Activated naive CD8-positive, alpha-beta T cell treated with anti-CD3 and anti-CD28 coated beads, Interleukin-2, amount 50 U/mL, for 24 hours (primary cell): ENCODE measurements at places on chromosomes 2 and 18.

GRCh38 chr2:132542953-132543569 is 126.5 kb downstream of the GPR39 start:
- DNase-seq, result no peak

DNA sequence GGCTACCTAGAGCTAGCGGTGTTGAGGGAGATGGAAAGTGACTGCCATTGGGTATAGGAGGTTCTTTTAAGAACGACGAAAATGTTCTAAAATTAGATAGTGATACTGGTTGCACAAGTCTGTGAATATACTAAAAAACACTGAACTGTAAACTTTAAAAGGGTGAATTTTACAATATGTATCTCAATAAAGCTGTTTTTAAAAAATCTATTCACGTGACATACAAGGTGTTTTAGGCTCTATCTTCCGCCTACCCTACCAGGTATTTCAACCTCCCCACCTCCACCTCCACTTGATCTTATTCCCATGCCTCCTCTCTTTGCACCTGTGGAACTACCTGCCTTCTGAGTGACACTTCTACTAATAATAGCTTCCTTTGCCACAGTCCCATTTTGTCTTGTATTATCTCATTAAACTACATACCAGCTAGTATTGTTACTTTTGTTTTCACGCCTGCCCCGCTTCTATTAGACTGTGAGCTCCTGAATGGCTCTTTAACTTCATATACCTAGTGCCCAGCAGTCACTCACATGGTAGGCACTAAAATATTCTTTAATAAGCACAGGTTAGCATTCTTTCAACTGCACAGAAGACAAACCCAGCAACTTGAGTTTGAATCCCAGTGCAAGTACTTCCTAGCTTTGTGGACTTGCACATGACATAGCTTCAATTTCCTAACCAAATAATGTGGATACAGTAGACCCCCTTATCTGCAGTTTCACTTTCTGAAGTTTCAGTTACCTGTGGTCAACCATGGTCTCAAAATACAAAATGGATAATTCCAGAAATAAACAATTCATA is 9.3 kb downstream of the ITSN2 start:
- DNase-seq, result no peak

DNA sequence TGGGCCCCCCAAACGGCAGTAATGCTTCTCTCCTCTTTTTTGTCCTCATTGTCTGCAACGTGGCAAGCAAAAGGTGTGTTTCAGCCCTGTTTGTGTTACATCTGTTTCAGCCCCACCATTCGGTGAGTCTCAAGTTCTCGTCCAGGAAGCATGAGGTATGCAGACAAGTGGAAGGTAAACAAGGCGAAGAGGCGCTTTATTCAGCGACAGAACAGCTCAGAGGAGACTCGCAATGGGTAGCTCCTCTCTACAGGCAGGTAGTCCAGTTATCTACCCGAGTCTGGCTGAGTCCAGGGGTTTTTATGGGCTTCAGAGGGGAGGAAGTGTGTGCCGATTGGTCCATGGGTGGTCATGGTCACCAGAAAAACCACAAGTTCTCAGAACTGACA is 733.4 kb upstream of the CDH7 start:
- DNase-seq, result no peak

DNA sequence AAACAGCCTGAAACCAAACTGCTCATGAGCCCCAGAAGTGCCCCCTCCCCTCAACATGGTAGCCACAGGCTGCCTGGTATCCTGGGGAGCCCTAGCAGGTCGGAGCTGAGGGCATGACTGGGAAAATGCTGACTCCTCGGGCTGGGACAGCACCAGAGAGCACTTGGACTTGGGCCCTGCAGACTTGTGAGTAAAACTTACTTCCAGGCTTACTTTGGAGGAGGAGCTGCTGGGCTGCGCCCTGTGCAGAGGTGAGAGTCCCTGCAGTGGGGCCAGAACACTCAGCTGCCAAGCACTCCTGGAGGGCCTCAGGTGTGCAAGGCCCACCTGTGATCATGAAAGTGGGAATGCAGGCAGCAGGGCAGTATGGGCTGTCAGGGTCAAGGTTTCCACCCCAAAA is 119.4 kb downstream of the SEPTIN10 start:
- no peak for DNase-seq

DNA sequence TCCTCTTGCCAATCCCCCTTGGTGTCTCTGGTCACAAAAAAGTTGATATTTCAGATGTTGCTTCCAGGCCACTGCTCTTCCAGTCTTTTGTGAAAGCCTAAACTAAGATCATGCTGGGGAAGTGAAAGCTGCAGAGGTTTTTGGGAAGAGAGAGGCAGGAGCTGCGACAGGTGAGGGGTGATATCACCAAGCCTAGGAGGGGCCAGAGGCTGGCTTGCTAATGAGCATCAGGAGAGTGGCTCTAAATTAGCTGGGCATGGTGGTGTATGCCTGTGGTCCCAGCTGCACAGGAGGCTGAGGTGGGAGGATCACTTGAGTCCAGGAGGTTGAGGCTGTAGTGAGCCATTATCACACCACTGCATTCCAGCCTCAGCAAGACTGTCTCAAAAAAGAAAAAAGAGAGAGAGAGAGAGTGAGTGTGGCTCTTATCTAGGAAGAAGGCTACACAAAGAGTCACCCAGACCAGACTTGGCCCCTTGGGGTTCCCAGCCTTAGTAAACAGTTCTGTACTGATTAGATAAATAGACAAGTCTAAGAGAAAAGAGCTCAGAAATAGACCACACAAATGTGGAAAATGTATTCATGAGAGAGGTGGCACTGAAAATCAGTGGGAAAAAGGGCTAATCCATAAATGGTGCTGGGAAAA is 14.6 kb upstream of the CDK5R2 start:
- no peak for DNase-seq

GRCh38 chr18:477565-477964 is 22.9 kb downstream of the COLEC12 start:
- no peak for DNase-seq

DNA sequence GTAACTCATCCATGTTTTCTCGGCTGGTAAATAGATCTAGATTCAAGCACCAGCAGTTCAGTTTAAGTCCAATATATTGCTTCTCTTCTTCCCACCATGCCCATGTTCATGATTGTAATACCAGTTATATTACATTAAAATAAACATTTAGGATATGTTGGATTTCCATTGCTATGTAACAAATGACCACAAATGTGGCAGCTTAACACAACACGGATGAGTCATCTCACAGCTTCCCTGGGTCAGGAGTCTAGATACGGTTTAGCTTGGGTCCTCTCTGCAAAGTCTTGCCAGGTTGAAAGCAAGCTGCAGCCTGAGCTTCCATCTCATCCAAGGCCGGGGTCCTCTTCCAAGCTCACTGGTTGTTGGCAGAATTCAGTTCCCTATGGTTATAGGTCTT is 39.4 kb upstream of the SMAD2 start:
- DNase-seq, result no peak

DNA sequence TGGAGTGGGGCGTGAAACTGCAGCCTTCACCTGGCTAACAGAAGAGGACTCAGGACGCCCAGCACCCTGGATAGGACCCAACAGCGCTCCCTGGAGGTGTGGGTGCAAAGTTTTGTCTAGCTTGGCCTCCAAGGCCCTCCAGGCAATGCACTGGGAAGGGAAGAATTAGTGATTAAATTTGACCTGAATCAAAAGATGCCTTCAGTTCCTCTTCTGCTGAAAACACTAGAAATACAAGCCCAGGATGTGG is 779 bp upstream of the TRIB2 start:
- peak; percentile 83 for DNase-seq

DNA sequence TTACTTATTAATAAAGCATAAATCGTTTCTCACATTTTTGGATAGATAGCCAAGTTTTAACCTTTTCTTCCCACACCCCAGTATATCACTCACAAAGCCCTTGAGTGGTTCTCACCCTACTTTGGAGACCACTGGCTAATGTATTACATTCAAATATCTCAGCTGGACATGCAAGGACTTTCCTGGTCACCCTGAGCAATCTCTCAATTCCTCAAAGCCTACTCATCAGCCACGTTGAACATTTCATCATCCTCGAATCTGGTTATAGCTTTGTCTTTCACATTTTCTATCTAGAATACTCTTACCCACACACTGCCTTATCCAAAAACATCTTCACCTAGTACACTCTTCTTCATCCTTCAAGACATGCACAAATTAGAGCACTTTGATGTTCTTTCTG is 71.1 kb upstream of the MAPRE2 start:
- no peak for DNase-seq

- peak; percentile 57 for DNase-seq
Measured at GRCh38 chr2:191676790-191677645, 918 bp upstream of the NABP1 start.

DNA sequence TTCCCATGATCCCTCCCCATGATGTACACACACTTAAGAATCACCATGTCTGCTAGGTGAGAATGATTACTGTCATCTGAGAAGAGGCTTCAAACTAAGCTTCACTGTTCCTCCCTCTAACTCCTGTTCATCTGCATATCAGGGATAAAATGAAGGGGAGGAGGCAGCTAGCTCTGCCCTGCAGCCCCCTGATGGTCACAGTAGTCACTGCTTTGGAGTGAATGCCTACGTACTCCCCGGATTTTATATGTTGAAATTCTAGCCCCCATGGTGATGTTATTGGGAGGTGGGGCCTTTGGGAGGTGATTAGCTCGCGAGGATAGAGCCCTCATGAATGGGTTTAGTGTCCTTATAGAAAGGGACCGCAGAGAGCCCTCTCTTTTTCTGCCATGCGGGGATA is 156.4 kb downstream of the NCKAP5 start:
- no peak for DNase-seq

DNA sequence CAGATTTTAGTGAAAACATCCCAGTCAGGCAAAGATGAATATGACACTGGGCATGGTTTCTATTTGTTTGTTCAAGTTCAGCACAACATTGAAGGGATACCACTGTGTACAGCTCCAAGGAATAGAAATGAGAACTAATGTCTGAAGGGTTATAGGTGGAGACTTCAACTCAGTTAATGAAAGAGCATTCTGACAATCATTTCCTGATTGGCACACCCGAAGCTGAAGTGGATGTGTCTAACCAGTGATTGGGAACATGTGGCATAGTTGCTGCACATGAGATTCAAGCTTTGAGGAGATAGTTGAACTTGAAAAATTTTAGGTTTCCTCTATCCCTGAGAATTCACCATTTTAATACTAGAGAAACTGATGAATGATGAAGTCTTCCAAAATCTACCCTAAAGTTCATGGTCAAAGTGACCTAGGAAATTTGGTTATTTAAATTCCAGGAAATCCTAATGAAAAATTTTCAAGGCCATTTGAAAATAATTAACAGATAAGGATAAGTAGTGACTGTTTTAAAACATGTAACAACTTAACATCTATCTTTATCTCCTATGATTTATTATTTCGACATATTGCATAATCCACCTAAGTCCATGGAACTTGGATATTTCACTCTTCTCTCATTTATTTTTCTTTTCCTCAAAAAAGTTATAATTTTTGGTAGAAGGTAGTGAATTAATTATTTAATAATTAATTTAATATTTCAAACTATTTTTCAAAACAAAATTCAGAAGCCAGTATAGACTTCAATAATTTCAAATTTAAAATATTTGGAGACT is 38.0 kb downstream of the SLC9A4 start:
- no peak for DNase-seq

- no peak for DNase-seq
Measured at GRCh38 chr2:197633109-197633657, 42.2 kb downstream of the RFTN2 start.

GRCh38 chr2:218397820-218398436 is 1.7 kb upstream of the CTDSP1 start:
- peak; percentile 74 for DNase-seq

DNA sequence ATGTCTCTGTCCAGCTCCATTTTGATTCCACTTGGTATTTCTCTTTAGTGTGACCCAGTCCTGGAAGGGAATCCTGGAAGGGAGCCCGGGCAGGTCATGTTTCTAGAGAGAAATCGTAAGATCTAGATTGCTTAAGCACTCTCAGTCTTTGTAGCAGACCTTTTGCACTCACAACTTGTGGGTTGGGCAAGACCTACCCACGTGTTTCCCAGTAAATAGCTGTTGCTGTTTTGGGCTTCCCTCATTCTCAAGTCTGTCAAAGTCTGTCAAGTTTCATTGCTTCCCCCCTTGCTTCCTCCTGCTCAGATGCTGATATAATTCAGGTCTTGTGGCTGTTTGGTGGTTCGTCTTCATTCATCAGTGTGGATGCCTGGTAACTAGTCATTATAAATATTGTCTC is 17.4 kb upstream of the NEMP2 start:
- no peak for DNase-seq

DNA sequence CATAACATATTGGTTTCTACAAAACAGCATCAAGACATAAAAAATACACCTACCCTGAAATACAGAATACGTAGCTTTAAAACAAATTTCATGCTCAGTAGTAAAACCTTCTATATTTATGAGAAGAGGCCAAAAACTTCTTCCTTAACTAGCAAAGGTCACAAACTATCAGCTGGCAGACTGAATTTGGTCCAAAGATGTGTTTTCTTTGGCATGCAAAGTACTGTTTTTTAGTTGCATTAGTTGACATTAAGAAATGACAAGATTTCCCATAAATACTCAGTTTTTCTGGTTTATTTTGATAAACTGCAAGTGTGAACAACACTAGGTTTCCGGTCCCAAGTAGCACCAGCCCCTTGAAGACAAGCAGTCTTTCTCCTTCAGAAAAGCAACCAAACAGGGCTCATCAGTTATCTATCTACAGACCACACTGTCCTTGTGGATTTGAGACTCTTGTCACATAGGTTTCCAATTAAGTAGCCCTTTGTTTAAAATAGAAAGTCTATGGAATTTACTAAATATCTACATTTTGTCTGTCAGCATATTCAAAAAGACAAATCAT is 35.6 kb downstream of the SLC25A12 start:
- no peak for DNase-seq

GRCh38 chr2:240183006-240183874 is 42.8 kb upstream of the OTOS start:
- DNase-seq, result no peak

DNA sequence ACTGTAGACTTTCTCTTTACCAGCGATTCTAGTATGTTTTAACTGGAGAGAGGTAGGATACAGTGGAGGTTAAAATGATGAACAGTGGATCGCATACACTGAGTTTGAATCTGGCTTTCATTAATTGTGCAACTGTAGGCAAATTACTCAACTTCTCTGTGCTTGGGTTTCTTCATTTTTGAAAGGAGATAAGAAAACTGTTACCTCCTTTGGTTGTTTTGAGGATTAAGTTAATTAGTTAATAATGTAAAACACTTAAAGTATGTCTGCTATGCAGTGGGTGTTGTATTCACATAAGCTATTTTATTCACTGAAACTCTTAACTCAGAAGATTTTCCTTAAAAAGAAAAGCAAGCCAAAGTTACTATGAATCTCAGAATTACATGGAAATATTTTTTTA is 111.8 kb upstream of the CYP20A1 start:
- DNase-seq, result no peak

DNA sequence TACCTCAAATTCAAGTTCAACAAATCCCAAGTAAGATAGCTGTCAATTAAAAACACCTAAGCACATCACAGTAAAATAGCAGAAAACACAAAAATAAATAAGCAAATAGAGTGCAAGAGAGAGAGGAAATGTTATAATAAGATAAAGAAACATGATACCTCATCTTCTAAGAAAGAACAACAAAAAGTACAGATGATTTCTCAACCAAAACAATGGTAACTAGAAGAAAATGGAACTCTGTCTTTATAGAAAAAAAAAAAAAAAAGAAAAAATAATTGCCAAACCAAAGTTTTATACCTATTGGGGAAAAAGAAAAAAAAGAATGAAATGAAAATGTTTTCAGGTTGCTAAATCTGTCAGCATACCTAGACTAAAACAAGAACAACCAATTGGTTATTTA is 1253.5 kb upstream of the CDH2 start:
- DNase-seq, result no peak
